ENCODE measurements at places on chromosomes 12 and 14.

GRCh38 chr12:44389896-44390295 is 486.2 kb downstream of the NELL2 start:
- DNase-seq, result no peak

- no peak for DNase-seq
These were observed 37.4 kb downstream of the SUSD6 start for GRCh38 chr14:69648480-69649451.

- no peak for DNase-seq
These were observed 8.3 kb downstream of the KTN1 start for GRCh38 chr14:55588259-55588699.

DNA sequence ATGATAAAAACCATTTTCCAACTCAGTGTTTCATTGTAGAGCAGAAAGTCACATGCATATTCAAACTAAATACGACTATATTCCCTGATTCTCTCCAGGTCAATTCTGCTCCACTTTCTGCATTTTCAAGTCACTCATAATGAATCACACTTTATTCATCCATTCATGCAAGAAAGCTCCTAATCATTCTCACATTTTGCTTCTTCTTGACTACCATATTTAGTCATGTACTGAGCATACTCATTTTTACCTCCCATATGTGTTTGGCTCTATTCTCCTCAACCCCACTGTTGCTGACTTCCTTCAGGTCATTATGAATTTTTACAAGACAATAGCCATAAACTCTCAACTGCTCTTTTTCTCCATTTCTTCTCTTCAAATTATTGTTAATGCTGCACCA is 43.4 kb upstream of the PIK3C2G start:
- no peak for DNase-seq

- DNase-seq, result no peak
These were observed 92.7 kb downstream of the BORCS5 start for GRCh38 chr12:12449533-12450025.

DNA sequence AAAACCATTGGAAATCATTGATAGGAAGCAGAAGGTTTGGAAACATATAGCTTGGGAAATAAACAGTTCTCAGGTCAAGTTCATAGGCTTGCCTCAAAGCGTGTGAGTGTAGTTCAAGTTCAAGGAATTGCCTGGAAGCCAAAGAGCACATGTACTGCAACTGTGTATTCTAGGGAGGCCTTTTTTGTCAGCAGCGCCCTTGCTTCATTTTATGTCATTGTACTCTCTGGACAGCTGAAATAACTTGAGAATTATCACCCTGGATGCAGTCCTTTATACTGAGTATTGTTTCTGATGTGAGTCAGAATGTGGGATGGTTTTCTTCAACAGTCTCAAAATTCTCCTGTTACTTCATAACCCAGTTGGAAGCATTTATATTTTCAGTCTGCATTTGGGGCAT is 16.0 kb upstream of the EVL start:
- DNase-seq, result no peak

GRCh38 chr14:36222952-36223468 is 46.5 kb upstream of the PTCSC3 start:
- DNase-seq, result no peak

- no peak for DNase-seq
These were observed 4.3 kb downstream of the EMP1 start for GRCh38 chr12:13200841-13201240.

GRCh38 chr12:32118806-32119205 is 12.2 kb downstream of the BICD1 start:
- DNase-seq, result no peak

DNA sequence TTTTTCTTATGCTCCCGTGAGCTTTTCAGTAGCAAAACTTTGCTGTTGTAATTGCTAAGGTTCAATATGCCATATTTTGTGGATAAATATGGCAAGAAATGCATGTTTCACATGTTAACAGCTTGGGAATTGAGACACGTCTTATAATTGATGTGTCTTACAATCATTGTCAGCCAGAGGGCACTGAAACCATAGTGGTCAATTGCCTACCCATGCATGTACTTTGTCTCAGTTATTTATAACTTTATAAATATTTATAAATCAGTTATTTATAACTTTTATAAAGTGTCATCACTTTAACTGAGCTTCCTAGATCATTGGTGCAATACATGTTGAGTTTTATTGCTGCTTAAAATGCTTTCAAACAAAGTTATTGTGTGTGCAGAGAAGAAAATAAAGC is 82.0 kb downstream of the CATSPERB start:
- no peak for DNase-seq

GRCh38 chr12:88329833-88330232 is 187.7 kb downstream of the TMTC3 start:
- DNase-seq, result no peak

GRCh38 chr14:101711041-101711856 is 50.3 kb upstream of the PPP2R5C start:
- no peak for DNase-seq

DNA sequence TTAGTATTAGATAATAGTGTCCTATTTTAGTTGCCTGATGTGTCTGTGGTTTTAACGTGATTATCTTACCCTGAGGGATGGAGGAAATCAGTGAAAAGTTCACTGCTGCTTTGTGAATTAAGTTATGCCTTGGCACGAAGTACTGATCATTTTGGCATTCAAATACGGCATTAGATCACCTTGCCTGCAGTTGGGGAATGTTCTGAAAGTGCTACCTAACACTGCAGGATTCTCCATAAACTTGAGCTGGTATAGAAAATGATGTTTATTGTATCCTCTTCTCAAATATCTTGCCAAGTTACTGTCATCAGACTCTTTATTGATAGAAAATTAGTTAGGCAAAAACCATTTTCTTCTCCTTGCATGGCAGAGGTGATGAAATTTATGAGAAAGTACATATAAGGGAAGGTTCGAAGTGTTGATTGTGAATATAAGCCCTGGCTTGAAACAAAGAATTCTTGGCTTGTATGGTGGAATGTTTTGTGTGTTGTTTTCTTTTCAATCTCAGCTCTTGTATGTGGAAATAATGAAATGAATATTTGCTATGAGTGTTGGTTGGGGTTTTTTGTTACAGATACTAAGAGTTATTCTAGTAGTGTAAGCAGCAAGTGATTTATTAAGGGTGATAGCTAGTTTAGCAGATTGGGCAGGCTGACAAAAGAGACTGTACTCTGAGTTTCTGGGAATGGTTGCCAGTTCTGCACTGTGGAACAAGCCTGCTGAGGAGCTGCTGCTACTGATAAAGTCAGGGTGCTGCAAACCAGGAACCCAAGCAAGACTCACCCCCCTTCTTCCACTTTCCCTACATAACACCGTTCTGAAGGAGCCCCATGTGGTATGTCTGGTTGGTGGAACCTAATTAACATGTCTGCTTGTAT is 448.3 kb downstream of the PCNX1 start:
- DNase-seq, result no peak

- DNase-seq, result no peak
These were observed 244.1 kb downstream of the FBXL14 start for GRCh38 chr12:1350055-1350933.

GRCh38 chr12:11741434-11742092 is 92.1 kb downstream of the ETV6 start:
- DNase-seq, result no peak

GRCh38 chr14:24365600-24366412 is 2.2 kb upstream of the NFATC4 start:
- DNase-seq, result peak; percentile 86

DNA sequence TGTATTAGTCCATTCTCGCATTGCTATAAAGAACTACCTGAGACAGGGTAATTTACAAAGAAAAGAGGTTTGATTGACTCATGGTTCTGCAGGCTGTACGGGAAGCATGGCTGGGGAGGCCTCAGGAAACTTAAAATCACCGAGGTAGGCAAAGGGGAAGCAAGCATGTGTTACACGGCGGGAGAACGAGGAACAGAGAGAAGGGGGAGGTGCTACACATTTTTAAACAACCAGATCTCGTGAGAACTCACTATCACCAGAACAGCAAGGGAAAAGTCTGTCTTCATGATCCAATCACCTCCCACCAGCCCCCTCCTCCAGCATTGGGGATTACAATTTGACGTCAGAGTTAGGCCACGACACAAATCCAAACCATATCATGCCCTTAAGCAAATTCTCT is 13.3 kb upstream of the MAX start:
- no peak for DNase-seq

GRCh38 chr12:104935886-104936285 is 22.2 kb downstream of the SLC41A2 start:
- no peak for DNase-seq

- DNase-seq, result no peak
These were observed 85.5 kb downstream of the ADCK1 start for GRCh38 chr14:77885367-77885766.

DNA sequence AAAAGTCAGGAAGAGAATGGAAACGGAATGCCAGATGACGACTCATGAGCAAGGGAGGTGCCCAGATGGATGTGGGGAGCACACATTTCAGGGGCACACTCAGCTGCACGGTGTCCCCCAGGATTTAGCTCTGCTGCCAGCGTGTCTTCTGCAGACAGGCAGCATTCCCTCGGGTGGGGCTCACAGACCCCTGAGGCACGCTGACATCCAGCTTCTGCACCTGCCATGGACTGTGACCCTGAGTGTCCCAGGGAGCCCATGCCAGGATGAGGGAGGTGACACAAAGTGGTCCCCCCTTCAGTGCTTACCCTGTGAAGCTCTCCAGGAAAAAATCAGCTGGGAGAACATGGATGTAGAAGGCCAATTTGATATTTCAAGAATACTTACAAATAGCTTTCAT is 84.2 kb downstream of the PIWIL1 start:
- DNase-seq, result no peak

GRCh38 chr14:99530407-99531155 is 49.4 kb downstream of the CCNK start:
- DNase-seq, result no peak

DNA sequence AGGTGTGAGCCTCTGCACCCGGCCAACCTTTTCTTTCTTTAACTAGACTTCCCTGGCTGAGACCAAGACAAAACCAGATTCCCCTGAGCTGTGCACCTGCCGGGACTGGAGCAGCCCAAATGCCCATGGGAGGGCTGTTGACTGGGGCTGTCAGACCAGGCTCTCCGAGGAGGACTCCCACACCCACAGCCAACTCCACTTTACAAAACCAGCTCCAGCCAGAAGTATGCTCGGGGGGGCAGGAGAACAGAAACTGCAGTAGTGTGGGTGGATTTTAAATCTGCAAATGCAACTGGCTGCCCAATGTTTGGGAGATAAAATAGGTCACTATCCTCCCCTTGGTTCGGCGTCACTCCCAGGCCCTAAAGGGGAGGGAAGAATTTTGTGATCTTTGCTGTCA is 78.5 kb downstream of the VCPKMT start:
- no peak for DNase-seq

GRCh38 chr14:80957613-80958012 is 2.2 kb downstream of the TSHR start:
- DNase-seq, result no peak

GRCh38 chr14:32304296-32304695 is 24.8 kb upstream of the AKAP6 start:
- peak; percentile 99 for DNase-seq

DNA sequence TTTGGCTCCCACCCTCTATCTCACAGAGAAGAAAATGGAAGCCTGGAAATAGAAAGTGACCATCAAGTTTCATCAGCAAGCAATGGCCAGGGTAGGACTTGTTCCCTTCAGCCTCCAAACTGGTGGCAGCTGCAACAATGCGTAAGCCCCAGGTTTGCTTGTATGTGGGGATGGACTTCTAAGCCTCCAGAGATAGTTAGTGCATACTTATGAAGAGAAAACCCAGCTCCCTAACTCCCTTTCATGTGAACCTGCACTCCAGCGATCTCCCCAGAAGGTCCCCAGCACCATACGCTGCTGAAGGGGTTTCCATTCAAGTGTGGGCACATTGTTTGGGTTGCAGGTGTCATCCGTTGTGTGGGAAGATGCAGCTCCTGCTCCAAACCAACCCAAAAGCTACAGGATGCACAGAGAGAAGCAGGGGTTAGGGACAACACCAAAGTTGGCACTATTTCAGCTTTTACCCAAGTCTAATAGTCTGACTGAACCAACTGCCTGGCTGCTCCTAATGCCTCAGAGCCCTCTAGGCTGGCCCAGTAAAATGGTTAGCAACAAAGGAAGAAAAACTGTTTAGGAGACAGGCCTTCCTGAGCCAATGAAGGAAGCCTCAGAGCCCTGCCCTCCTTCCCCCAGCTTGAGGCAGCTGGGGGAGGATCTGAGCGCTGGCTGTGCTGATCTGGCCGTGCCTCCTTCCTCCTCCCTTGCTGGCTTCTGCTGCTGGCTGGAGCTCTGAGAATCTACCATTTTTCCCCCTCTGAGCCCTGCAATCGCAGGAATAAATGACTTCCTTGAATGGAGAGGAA is 12.3 kb downstream of the ZFP36L1 start:
- DNase-seq, result no peak

- no peak for DNase-seq
These were observed 5.3 kb downstream of the LRP1-AS start for GRCh38 chr12:57142121-57142520.

DNA sequence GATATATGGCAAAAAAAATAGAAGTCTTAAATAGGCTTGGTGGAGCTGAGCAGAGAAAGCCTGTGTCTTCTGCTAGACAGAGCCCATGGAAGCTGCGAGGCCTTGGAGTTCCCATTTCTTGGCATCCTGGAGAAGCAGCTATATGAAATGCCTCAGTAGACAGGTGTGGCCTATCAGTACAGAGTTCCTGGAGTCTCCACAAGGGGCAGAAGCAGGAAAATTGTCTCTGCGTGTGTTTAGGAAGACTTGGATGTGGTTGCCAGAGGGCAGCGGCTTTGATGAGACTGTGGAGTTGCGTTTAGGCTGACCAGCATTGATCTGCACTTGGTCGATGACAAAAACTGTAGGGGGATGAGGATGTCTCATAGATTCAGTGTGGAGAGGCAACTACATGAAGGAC is 334.5 kb upstream of the SEL1L start:
- DNase-seq, result no peak

- DNase-seq, result no peak
These were observed 1.3 kb upstream of the IGFBP6 start for GRCh38 chr12:53096089-53096741.

DNA sequence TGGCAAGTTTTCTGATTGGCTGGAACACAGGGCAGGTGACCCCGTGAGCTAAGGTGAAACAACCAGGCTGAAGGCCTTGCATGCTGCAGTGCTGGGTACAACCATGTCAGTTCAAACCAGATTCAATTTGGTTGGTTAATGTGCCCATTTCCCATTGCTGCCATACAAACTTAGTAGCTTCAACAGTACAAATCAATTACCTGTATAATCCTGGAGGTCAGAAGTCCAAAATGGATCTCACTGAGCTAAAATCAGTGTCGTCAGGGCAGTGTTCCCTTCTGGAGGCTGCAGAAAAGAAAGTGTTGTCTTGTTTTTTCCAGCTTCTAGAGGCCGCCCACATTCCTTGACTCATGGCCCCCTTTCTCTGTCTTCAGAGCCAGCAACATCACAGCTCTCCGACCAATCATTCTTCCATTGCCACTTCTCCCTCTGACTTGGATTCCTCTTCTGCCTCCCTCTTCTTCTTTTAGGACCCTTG is 221.7 kb downstream of the ZFP36L1 start:
- DNase-seq, result no peak

DNA sequence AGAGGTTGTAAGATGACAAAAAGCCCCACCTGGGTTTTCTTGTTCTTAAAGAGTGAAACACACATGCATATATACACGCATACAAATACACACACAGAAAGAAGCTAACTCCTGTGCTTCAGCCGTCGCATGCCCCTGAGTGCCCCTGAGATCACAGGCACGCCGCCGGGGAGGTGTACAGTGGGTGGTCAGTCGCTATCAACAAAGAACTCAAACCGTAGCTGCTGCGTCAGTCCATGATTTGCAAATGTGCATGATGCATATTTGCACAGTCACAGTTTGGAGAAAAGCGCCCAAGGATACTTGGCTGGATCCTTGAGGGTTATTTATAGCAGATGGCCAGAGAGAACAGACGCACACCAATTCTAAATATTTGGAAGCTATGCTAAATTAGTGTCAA is 206.9 kb downstream of the TMEM132D start:
- no peak for DNase-seq

Measured in NCI-H524 treated with DMSO at 0.1 percent for 48 hours (cell line).